ENCODE measurements at places on chromosomes 5 and 9.

DNA sequence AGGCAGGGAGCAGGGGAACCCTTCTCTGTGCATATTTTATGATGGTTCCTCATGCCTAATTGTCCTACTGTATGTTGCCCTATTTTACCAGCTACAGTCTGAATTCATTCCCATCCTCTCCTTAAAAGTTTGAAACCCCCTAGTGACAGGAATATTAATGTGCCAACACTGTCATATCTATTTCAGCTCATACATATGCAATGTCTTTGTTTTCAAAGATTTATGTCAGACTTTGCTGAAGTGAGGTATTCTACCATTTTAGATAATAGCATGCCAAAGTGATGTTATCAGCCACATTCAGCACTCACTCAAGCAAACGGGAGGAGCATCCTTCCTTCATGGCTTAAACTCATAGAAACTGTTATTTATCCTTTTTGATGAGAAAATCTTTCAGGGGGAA lies 696.5 kb downstream of the NR2F1-AS1 start:
- no peak for DNase-seq

DNA sequence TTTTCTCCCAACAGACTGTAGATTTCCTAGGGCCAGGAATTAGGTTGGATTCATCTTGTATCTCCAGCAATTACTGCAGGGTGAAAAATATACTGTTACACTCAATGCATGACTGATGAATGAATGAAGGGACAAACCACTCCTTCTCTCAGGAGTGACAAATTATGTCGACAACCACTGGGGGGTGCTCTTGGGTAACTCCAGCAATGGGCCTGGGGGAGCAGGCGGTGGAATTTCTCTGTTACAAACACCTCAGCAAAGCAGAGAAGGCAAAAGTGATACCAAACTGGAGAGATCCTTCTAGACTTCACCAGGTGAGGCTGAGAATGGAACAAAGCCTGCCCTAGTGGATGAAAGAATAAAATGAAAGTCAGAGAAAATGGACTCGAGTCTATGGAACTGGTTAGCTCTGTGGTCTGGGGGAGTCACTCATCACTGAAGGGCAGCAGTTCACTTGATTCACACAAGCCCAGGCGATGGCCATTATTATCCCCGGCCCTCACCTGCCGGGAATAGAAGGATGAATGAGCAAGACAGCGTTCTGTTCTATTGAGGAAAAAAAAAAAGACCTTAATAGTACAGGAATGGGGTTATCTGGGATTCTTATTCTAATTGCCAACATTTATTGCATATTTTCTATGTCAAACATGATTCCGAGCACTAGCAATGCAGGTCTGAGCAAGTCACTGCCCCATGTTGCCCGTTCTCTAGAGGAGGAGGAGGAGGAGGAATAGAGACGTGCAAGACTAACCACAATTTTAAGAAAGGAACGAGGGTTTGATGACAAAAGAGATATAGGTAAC lies 341.1 kb downstream of the ASTN2 start:
- no peak for DNase-seq

GRCh38 chr5:143434261-143435209 lies 31.0 kb upstream of the NR3C1 start:
- no peak for DNase-seq

DNA sequence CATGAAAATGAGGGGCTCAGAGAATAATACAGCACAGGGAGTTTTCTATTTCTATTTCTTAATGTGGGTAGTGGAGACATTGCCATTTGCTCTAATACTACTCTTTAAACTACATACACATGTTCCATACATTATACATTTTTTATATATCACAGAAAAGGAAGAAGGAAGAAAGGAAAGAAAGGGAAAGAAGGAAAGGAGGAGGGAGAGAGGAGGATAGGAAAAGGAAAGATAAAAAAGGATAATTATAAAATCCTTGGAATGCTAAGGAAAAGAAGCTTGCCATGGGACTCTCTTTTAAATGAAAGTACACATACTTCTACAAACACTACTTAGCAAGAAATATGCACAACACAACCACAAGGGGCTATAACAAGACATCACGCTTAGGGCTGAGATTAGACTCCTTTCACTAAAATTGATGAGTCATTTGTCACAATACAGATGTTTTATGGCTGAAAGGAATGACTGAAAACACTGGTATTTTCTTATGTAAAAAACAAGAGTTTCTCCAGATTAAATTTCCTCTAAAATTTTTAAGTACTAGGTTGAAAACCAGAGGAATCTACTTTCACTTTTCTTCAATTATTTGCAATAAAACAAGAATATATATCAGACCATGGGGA lies 219.8 kb downstream of the ARL15 start:
- DNase-seq = peak; percentile 5

DNA sequence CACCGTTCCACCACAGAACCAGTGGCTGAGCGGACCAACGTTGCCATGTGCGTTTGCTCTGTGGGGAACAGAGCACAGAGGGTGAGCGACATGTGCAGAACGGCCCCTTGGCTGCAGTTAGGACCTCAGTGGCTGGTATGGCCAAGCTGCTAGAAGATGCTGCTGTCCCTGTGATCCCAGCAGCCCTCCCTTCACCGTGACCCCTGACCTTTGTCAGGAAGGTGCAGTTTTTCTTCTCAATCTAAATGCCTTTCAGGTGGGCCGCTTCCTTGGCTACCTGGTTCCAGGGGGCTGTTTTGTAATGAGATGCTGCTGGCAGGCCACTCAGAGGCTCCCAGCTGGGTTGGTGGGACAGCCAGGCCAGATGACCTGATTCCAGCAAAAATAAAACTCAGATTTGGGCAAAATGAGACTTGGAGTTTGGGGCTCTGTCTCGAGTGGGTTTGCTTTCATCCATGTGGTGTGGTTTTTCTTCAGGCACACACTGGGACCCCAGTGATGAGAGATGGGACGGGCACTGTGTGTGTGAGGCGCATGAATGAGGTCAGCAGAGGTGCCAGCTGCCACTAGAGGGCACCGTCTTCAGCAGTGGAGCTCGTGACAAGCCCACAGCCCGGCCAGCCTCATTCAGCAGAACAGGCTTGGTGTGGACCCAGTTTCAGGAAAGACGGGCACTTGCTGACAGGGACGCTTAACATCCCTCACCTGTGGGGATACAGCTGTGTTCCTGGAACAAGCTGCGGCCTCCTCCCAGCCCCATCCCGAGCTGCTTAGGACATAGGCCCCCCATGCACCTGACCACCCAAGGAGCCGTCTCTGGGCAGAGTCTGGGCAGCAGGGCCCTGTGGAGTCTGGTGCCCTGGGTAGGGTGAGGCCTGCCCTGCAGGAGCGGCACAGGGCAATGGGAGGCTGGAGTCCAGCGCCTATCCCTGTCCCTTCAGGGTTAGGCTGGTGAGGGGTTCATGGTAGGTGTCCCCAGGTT lies 4.1 kb downstream of the MRPS2 start:
- peak; percentile 42 for DNase-seq

- no peak for DNase-seq
These were observed 30.1 kb upstream of the FAM120AOS start for GRCh38 chr9:93483497-93483896.

- no peak for DNase-seq
These were observed 102.3 kb upstream of the ABCA1 start for GRCh38 chr9:105030285-105030684.

- no peak for DNase-seq
These were observed 15.2 kb upstream of the SPIN1 start for GRCh38 chr9:88373045-88373444.

- no peak for DNase-seq
These were observed 7.7 kb upstream of the ADRA1B start for GRCh38 chr5:159908591-159908940.

DNA sequence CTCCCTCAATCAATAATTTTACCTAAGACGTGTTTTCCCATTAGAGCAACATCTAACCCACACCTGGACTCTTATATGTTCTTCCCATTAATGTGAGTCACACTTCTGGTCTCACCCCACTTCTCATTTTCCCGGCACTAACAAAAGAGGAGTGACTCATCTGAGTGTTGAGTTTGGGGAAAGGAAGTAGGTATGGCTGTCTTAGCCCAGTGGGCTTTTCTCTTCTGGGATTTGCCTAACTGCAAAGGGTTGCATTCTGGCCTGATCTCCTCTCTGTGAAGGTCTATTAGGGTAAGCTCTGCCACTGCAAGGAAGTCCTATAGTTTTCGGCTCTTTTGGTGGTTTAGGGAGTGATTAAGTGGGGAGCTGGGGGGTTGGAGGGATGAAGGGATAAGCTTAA lies 195.6 kb downstream of the KIAA0825 start:
- peak; percentile 44 for DNase-seq

GRCh38 chr9:90916147-90916734 lies 114.6 kb downstream of the SYK start:
- DNase-seq = no peak

DNA sequence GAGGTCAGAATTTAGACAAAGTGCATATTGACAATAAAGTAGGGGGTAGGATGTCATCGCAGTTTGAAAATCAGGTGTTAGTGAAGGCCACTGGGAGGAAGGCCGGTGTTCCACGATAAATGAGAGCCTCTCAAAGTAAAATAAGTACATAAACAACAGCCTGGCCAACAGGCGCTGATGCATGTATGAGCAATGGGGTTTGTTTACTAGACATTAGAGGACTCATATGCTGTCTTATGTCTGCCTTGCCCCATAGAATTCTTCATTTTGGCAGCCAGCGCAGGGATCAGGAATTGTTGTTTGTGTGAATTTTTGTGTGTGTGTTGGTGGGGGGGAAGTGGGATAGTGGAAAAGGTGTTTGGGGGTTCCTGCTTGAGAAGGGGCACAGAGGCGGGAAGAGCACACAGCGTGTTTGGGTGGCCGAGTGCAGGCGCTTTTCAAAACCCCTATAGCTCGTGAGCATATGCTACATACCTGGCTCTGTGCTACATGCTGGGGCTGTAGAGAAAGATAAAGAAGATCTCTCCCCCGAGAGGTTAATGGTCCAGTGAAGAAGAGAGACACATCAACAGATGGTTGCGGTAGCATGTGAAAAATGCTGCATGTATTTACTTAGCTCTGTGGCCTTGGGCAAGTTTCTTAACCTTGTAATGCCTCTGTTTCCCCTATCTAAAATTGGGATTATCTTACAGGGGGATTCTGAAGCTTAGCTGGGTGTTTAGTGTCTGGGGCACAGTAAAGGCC lies 11.5 kb downstream of the SNX30 start:
- no peak for DNase-seq

DNA sequence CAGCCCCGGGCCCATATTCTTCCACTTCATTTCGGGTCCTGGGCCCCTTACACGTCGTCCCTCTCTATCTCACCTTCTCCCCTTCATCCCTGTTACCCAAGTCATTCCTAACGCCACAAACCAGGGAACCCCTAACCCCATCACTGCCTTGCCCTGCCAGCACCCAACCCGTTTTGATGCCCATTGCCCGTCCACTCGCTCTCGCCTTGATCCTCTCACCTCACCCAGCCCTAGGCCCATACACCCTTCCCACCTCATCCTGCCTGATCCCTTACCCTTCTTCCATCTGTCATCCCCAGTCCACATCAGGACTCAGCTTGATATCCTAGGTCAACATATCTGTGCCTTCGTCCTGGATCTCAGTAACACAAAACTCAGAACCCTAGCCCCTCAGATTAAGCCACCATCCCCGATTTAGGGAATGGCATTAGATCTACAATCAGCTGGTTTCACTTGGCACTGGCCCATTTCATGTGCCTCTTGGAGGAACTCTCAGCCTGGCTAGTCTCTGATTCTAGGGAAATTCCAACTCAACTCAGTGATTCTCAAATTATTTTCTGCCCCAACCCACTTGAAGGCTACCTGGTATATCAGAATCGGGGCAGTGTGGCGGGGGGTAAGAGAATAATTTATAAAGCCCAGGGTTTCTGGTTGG lies 489 bp downstream of the CHMP5 start:
- no peak for DNase-seq

DNA sequence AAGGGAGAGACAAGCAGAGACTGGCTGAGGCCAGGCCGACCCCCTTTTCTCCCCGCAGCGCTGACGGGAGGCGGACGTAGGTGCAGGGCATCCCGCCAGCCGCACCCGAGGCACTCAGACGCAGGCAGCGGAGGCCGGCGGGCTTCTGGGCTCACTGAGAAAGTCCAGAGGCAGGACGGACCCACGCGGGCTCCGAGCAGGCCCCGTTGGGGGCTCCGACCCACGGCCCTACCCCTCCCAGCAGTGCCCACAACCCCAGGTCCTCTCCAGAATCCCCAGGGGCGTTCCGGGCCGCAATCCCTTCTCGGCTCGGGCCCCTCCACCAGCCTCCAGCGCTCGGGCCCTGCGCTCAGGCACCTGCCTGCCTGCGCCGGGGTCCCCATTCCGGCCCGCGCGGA lies 543 bp downstream of the MTMR12 start:
- DNase-seq = no peak

DNA sequence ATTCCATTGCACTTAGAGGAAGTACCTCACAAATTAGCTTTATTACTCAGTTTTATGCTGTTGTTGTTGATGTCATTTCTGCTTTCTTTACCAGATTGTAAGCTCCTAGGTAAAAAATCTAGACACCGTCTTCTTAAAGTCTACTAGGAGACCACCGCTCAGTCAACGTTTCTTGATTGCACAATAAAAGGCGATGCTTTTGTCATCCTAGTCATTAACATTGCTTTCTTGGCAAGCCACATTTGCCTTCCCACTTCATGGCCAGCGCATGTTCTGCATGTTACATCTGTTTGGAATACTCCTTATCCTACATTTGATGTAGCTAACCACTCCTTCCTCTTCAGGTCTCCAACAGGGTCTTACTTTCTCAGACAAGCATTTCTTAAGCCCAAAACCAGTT lies 464.0 kb upstream of the TUSC1 start:
- DNase-seq = no peak
